Uterus (tissue), 4 donors: ENCODE measurements at places on chromosomes 11 and 22.

- DNase-seq: no peak
Observed at GRCh38 chr11:70733327-70734325, 335.3 kb downstream of the CTTN start.

- no peak for DNase-seq
Observed at GRCh38 chr11:1883346-1884302, 8.1 kb downstream of the PRR33 start.

DNA sequence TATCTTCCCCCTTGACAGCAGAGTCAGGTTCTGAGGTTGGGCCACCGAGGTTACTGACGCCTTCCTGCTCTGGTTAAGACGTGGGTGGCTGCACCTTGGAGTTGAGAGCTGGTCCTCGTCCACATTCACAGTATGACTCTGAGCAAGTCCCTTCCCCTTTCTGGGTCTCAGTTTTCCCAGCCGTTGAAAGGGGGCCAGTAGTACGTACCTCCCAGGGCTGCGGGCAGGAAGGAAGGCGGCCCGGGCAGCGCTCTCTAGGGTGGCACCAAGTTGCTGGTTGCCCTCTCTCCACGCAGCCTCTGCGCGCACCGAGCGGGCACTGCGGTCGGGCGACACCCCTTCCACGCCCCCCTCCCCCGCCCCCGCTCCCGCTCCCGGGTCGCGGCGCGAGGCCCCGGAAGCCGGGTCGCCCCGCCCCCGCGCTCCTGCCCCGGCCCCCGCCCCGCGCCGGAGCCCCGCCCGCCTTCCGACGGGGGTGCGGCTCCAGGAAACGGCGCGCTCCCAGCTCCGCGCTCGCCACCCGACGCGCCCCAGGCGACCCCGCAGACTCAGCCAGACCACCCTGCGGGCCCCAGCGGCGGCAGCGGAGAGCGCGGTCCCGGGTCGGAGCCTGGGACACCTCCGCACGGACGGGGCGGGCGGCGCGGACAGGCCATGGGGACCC, at the start of gene EHBP1L1:
EHBP1L1 (plus strand) TSS at position 486 of the 664 bp plus-strand sequence. CDS start 250 bp downstream, outside the sequence.
- peak; percentile 71 for DNase-seq

DNA sequence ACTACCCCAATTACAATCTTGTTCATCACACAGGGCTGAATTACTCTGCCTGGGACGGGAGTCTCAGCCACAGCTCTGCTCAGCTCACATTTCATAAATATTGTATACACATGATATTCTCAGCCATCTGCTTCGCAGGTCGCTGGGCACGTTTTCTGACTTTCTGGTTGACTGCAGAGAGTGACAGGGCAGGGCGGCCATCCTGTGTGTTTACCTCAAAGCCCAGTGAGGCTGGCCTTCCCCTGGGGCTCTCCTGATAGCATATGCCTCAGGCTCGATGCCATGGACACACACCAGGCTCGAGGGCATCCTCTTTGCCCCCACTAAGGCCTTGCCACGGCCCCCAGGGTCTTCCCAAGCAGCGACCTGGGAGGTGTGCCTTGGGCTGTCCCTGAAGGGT, 345.0 kb downstream of the CADM1 start:
- no peak for DNase-seq

GRCh38 chr11:45811109-45811435, 6.1 kb downstream of the SLC35C1 start:
- DNase-seq: no peak

DNA sequence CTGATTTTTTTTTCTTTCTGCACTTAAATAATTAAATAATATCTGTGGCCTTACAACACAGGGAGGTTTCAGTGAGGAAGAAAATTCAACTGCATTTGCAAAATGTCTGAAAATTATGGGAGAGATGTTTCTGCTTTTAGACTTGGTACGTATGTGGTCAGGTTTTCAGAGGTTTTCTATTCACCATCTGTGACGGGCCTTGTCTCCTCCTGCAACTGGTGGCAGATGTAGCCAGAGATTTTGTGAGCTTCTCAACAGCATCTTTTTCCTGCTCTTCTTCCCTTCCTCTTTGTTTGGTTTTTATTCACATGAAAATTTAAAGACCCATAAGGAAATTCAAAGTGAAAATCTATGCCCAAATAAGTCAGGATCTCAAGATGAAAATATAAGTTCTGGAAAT, 38.3 kb downstream of the ZBTB16 start:
- no peak for DNase-seq

DNA sequence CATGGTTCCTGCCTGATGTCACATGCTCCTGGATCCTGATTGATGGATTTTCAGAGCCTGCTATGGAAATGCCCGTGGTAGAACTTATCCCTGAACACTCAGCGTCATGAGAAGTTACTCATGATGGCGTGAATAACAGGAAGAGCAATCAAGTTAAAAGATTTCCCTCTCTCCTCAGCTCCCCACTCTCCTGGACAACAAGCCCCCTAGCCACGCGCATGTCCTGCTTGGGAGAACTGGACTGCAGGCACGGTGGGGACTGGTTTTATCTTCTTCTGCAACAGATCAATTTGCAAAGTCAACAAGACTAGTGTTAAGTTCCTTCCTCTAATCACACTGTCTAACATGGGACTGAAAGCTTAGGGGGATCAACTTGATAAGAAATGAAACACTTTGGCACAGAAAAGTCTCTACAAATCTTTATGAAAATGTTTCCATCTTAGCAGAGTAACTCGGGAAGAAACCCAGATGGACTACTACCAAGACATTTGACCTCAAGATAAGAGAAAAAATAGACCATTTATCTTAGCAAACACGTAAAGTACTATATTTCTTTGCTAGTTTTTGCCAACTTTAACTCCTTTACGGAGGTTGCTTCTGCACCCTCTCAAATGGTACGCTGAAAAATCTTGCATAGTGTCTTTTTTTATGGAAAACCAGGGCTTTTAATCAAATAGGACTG, 27.6 kb downstream of the POU2AF1 start:
- no peak for DNase-seq

GRCh38 chr11:844693-845644, 2.3 kb downstream of the TSPAN4 start:
- peak; percentile 96 for DNase-seq

DNA sequence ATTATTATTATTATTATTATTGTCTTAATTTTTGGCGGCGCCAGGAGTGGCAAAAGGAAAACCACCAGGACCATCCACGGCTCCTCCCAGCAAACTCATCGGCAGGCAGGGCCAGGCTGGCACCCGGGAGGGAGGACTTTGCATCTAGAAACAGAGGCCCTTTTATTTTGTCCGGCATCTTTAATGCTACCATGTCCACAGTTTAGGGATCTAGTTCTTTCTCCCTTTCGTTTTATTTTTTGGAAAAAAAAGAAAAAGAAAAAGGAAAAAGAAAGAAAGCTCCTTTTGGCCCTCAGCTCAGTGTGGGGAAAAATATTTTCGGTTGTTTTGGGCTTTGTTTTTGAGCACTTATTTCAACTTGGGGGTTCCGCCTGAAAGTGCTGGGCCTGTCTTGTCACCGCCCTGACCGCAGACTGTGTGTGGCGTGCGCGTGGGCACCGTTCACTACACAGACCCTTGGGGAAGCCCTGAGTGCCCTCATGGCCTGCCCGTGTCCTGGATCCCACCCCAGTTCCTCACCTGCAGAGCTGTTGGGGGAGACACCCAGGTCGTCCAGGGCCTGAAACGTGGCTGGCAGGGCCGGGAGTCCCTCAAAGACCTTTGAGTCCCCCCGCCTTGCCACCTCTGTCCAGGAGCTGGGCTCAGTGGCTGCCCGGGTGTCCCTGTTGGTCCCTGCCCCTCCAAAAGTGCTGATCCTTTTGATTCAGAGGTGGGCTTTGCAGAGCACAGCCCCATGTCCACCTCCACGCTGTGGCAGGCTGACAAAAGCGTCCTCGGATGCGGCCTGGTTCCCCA, 69.1 kb upstream of the PPARA start:
- peak; percentile 46 for DNase-seq

DNA sequence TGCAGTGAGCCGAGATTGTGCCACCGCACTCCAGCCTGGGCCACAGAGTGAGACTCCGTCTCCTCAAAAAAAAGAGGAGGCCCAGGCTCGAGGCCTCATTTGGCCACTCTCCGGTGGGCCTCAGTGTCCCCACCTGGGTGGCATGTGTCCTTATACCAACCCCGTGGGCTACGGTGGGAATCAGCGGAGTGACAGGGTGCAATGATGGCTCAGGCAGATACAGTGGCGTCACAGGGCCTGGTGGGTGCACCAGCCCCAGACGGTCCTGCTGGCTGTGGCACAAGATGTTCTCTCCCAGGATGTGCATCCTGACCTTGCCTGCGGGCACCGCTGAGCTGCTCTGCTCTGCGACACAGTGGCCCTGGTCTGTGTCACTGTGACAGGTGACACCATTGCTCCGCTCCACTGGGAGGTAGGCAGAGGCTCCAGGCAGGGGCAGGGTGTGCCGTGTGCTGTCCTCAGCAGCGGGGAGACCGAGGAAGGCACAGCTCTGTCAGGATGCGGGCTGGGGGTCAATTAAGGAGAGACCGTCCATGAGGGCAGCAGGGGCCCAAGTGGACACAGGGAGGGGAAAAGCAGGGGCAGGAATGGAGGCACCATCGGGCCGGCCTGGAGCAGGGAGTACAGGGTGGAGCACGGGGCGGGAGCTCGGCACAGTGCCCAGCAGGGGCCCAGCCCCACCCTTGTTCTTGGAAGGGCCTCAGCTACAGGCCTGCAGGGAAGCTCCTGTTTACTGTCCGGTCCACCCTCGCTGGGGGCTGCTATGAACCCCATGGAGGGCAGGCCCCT, 21.7 kb upstream of the TH start:
- no peak for DNase-seq

- DNase-seq: no peak
Observed at GRCh38 chr11:31641477-31642062, 132.0 kb downstream of the ELP4 start.

DNA sequence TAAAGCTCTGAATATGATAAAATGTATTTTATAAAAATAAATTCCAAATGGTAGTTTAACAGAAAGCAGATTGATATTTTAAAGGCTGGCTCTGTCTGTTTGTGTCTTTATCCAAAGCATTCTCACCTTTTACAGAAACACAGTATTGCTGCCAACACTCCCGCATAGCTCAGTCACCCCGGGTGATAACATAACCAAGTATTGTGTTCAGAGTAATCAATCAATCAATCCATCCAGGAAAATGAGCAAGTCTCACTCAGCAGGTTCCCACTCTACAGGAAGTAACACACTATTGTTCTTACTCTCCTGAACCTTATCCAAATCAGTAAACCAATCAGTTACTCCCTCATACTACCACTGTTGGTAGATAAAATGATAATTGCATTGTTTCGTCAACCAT, 203.4 kb downstream of the LRRC4C start:
- no peak for DNase-seq

- no peak for DNase-seq
Observed at GRCh38 chr11:102252339-102252891, 64.9 kb upstream of the BIRC3 start.

DNA sequence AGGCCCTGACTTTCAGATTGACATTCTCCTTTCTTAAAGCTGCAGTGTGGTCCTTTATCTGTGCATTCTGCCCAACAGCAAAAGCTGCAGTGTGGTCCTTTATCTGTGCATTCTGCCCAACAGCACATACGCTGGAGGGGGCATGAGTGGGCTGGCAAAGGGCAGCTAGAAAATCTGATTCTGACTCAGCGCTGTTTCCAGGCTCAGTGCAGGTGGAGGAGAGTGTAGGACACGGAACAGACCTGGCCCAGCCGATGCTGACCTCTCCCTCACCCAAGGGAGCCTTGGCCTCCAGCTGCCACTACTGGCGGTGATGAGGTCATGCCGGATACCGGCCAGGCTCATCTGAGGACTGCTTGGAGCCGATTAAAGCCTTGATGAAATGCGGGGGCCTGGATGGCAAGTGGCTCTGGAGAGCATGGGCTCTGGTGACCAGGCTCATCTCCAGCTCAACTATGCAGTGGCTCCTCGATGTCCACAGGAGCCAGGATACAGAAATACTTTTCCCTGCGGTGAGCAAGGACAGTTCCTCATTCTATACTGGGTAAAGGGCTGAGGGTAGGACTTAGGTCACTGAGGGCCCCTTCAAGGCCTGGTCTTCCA, 84.6 kb downstream of the CLPB start:
- DNase-seq: peak; percentile 22

GRCh38 chr11:86588566-86589090, 83.8 kb downstream of the ME3 start:
- DNase-seq: no peak

GRCh38 chr11:2409611-2410468, 9.3 kb downstream of the TSSC4 start:
- DNase-seq: no peak

- no peak for DNase-seq
Observed at GRCh38 chr22:46381142-46381541, 45.6 kb downstream of the TRMU start.

DNA sequence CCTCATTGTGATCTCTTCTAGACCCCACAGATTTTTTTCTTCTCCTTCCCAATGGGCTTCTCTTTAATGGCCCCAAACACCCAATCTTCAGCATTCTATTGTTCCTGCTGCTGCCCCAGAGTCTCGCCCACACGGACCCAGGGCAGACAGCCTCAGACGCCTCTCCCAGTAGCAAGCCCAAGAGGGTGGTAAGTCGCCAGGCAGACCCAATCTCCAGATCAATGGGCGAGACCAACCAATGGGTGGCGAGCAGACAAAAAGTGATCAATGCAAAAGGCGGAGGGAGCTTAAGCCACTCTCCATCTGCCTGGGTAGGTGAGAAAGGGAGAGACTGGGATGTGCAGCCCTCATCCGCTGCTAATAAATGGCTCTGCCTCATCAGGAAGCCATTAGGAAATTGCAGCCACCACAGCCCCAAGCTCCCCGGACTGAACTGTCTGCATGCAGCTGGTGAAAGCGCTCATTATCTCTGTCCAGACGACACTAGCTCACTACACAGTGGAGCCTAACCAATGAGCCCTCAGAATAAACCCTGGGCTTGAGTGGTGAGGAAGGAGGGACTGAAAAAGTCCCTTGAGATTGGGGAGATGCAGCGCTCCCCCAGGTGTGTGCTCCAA, 81.8 kb downstream of the ETS1 start:
- no peak for DNase-seq

DNA sequence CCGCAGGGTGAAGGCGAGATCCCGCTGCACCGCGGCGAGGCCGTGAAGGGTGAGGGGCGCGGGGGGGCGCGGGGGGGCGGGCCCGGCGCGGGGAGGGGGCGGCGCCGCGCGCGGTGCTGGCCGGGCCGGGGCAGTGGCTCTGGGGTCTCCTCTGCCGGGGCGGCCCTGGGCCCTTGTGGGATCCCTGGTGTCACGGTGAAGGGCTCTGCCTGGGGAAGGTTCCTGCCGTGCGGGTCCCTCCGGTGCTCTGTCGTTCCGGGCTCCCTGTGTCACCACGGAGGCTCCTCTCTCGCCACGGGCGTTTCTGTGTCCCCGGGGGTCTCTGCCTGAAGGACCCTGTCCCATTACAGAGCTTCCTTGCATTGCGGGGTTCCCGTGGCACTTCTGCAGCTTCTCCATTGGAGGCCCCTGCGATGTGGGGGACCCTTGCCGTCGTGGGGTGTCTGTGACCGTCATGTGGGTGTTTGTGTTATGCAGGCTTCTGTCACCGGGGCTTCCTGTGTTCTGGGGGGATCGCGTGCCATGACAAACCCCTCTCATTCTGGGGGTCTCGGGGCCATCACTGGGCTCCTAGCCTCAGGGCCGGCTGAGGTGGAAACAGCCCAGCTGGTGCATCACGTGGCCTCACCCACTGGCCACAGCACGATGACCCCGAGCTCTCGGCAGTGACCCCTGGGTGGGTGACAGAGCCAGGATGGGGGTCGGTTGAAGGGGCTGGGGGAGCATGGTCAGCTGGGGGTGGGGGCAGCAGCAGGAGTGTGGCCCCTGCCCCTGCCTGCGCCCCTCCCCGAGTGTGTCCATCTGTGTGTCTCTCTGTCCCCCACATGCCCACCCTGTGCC, 25.3 kb downstream of the SHANK3 start:
- DNase-seq: no peak

- no peak for DNase-seq
Observed at GRCh38 chr11:129458756-129459535, 83.3 kb downstream of the BARX2 start.

- no peak for DNase-seq
Observed at GRCh38 chr11:109112261-109112660, 309.7 kb upstream of the C11orf87 start.
